ENCODE measurements at places on chromosomes 1 and 21.

GRCh38 chr1:6982860-6983259 lies 197.6 kb downstream of the CAMTA1 start:
- no peak for DNase-seq

DNA sequence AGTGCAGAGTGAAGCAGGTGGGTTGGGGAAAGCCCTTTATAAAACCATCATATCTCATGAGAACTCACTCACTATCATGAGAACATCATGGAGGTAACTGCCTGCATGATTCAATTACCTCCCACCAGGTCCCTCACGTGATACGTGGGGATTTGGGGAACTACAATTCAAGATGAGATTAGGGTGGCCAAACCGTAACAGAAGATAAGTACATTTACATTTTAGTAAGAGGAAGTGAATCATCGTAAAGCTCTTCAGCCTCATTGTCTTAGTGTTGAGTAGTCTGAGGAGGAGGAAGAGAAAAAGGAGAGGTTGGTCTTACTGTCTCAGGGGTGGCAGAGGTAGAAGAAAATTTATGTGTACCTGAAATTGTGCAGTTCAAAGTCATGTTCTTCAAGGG lies 1053.4 kb upstream of the ADGRL4 start:
- no peak for DNase-seq

- peak; percentile 51 for DNase-seq
Observed at GRCh38 chr1:50333595-50333974, 89.7 kb downstream of the DMRTA2 start.

DNA sequence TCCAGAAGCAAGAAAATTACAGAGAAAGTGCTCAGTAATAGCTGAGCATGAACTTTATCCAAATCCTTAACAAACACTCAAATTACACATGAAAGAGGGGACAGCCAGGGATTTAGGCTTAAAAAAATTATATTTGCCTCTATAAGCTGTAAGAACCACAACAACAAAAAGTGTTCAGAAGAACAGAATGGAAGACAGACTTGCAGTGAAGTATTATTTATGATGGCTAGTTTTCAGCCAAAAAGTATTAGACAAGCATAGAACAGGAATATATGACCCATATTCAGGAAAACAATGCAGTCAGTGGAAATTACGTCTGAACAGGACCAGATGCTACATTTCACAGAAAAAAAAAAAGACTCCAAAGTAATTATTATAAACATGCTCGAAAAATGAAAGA lies 1246.3 kb downstream of the NCAM2 start:
- no peak for DNase-seq

GRCh38 chr1:230293390-230293700 lies 132.8 kb downstream of the PGBD5 start:
- no peak for DNase-seq

- DNase-seq: no peak
Observed at GRCh38 chr1:58874757-58875755, 91.2 kb upstream of the JUN start.

DNA sequence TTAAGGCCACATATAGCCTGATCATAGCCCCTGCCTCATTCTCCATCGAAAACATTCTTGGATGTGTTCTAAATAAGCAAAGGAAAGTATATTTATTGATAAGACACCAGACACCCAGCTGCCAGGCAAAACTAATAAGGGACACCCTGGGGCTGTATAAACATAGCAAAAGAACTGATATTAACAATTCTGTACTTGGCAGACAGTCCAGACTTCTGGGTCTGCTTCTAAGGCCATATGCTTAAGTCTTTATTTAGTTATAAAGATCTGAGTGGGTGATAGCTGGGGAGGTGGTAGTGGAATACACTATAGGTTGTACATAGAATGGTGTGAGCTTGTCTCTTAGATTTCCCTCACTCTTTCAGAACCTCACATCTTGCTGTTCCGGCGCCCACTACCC lies 3.9 kb downstream of the CKS1B start:
- DNase-seq: no peak

GRCh38 chr1:56399795-56400194 lies 179.6 kb downstream of the PLPP3 start:
- DNase-seq: no peak

- no peak for DNase-seq
Observed at GRCh38 chr1:156844102-156844501, 14.8 kb downstream of the INSRR start.

GRCh38 chr1:94399453-94399852 lies 18.7 kb upstream of the ABCD3 start:
- DNase-seq: no peak

DNA sequence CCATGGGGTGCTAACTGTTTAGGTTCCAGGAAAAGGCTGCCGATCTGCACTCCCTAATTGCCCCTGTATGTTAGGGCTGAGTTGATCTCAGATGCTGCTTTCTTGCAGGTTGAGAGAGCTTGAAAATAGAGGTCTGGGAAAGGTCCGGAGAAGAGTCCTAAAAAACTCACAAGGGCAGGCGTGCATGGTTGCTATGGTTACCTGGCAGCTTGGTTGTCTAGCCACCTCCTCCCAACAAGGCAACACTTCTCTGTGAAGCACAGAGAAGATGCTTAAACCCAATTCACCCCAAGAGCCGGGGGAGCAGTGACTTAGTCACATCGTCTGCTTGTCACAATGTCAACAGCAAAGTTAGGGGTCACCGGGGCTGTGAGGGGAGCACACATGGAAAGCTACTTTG lies 31.0 kb upstream of the LRRC52 start:
- DNase-seq: no peak

DNA sequence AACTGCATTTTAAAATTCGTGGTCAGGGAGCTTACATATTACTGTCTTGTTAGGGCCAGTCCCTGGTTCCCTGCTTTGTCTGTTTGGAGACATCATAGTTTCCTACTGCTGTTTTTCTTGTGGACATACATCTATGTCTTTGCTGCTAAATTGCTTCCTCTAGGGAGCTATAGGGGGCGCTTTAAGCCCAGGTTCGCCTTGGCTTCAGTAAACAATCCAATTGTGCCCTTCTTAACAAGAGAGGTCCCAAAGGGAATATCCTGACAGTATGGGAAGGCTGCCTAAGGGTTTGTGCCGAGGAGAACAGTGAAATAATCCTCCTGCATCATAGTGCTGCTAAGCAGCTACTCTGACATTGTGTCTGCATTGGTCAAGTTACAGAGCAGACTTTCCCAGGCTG lies 112.5 kb downstream of the USH2A start:
- DNase-seq: no peak

- no peak for DNase-seq
Observed at GRCh38 chr1:19369396-19370090, 57.4 kb downstream of the SLC66A1 start.

DNA sequence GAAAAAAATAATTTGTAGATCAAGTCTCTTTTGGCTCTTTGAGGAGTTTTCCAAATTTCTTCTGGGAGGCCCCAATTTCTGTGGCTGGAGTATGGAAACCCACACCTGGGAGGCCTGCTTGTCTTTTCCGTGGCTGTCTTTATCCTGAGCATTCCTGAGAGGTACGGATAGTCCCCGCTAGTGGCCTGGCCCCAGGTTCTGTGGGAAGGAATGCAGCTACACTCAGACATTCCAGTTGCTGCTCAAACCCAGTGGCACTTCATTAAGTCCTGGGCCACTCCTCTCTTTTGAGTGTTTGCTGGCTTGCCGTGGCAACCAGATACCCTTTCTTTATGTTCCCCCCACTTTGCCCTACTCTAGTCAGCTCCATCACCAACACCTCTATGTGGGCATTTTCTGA lies 310.4 kb downstream of the ASTN1 start:
- DNase-seq: no peak

GRCh38 chr1:162075862-162076261 lies 6.4 kb downstream of the NOS1AP start:
- no peak for DNase-seq

GRCh38 chr1:151009206-151009587 lies 948 bp downstream of the PRUNE1 start:
- DNase-seq: no peak

DNA sequence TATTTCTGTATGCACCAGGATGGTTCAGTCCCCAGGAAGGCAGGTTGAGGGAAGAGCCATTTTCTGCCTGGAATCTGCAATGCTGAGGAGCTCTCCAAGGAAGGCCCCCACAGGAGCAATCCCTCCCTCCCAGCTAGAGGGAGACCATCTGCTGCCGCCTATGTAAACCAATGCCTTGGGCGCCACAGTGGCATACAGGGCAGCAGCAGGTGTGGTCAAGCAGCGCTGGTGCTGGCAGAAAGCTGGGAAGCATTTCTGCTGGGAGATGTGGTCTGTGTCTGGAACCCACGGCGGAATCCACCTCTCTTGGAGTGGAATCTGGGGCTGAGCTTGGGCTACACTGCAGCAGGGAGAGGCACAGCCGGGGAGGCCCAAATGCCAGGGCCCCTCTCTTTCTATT lies 283.3 kb downstream of the RRAGC start:
- DNase-seq: no peak

- no peak for DNase-seq
Observed at GRCh38 chr1:89905395-89906058, 84.7 kb downstream of the LRRC8D start.

- no peak for DNase-seq
Observed at GRCh38 chr21:16055014-16055413, 325.2 kb downstream of the USP25 start.

DNA sequence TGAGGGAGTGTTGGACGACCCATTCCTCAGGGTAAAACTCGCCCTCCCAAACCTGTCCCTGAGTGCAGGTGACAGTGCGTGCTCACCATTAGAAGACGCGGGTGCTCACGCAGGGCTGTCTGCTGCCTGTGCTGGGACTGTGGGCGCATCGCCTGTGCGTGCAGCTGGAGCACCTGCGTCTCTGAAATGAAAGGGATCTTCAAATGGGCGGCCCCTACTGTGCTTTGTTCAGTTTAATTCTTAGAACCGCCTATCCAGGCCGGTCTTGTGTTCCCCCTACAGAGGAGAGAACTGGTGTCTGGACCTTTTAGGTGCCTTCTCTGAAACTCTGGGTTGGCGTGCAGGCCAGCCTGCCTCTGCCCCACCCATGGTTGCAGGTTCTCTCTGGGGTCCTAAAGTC lies 125.8 kb downstream of the PCBP3 start:
- peak; percentile 70 for DNase-seq

GRCh38 chr1:174996476-174996875 lies 3.3 kb upstream of the CACYBP start:
- no peak for DNase-seq

DNA sequence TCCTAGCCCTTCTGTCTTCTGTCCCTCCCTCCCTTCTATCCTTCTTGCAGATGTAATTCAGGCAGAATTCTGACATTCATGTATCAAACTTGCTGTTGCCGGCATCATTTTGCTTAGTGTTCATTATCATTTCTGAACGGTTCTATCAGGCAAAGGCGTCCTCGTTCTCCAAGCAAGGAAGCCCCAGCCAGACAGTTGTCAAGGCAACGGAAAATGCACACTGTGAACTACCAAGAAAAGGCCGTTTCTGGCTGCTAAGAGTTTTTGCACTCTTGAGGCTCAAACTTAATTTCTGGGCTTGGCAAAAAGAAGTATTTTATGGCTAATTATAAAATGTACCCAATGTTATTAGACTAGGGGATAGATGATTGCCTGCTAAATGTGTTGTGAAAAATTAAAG lies 164.7 kb upstream of the KCNJ15 start:
- DNase-seq: no peak

- no peak for DNase-seq
Observed at GRCh38 chr1:98827041-98827440, 165.5 kb downstream of the SNX7 start.

- peak; percentile 49 for DNase-seq
Observed at GRCh38 chr1:205977402-205978014, 25.7 kb downstream of the RAB7B start.

GRCh38 chr1:19435851-19436455 lies 49.4 kb downstream of the CAPZB start:
- DNase-seq: no peak

DNA sequence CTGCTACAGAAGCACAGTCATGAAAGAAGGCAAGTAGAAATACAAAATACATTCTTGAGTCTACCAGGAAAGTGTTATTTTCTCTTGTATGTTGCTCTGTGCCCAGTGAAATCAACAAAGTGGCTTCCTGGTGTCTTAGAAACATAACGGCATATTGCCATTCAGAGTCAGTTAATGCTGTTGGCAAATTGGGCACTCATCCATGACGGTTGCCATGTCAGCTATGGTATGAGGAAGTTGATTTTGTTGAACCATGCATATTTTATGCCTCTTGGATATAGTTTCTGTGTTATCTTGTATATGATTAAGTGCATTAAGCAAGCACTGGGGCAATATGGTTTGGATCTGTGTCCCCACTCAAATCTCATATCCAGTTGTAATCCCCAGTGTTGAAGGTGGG lies 153.1 kb upstream of the CXADR start:
- DNase-seq: no peak

DNA sequence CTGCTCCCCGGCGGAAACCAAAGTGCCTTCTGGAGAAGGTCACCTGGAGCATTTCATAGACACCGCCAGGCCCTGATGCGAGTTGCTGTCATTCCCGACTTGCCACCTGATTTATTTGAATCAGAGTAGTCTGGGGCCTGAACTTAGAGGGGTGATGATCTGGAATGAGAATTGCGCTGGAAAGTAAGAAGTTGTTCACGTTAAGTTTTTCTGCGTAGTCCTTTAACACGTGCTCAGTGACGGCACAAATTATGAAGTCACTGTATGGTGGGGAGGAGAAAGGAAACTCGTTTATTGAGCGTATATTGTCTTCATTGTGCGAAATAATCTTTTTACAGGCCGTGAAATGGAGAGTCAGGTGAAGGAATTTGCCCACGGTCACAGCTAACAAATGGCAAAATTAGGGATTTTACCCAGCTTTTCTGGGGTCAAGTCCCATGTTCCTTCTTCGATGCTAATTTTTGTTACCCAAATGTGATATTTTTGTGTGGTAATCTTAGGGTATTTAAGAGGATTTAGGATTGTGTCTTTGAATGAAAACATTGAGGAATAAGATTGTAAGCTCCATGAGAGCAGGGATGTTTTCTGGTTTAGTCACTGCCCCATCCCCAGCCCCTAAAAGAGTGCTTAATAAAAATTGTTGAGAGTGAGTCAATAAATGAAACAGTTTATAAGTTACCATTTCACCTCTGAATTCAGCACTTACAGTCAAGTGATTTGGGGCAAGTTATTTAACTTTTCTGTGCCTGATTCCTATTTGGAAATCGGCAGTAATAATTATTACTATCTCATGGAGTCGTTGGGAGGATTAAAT lies 46.4 kb upstream of the NBL1 start:
- DNase-seq: peak; percentile 45

All from thymus (tissue), 14 donors.